ENCODE measurements at places on chromosomes 6 and 20. TPM values are rescaled to one million over a fixed set of nuclear protein-coding genes. Genes with fewer than 3 reads are reported as not detected.

GRCh38 chr20:10513061-10513460 is 78.0 kb downstream of the SLX4IP start:
- no peaks in the 10 kb centered on the region for H3K27me3 ChIP-seq
- H3K4me3 ChIP-seq = no peak overlapping the region
- no peak for DNase-seq
- peaks cover 37% of the 10 kb centered on the region for H3K4me1 ChIP-seq
- peak overlapping the region; percentile 12 for H3K27ac ChIP-seq

AKAP12 gene
- 5.0 TPM for total RNA-seq

- no peaks in the 10 kb centered on the region for H3K36me3 ChIP-seq
- no peak for DNase-seq
- H3K27me3 ChIP-seq = no peaks in the 10 kb centered on the region
These were observed 62.3 kb upstream of the TRAF3IP2 start for GRCh38 chr6:111667931-111668330.

DNA sequence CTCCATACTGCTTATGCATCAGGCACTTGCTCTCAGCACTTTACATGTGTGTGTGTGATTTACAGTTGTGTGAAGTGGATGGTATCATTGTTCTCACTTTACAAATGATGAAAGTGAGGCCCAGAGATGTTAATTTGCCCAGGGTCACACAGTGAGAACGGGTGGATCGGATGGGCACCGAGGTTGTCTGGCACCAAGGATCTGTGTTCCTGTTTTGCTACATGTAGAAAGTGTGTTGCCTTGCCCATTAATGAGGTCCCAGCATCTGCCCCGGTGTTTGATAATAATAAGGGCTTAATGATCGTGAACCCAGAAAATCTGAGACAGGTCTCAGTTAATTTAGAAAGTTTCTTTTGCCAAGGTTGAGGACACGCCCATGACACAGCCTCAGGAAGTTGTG is 216.1 kb upstream of the QKI start:
- no peaks in the 10 kb centered on the region for H3K4me1 ChIP-seq
- DNase-seq = no peak
- no peak overlapping the region for H3K27ac ChIP-seq
- H3K4me3 ChIP-seq = no peak overlapping the region
- no peaks in the 10 kb centered on the region for H3K36me3 ChIP-seq
- H3K27me3 ChIP-seq = no peaks in the 10 kb centered on the region

DNA sequence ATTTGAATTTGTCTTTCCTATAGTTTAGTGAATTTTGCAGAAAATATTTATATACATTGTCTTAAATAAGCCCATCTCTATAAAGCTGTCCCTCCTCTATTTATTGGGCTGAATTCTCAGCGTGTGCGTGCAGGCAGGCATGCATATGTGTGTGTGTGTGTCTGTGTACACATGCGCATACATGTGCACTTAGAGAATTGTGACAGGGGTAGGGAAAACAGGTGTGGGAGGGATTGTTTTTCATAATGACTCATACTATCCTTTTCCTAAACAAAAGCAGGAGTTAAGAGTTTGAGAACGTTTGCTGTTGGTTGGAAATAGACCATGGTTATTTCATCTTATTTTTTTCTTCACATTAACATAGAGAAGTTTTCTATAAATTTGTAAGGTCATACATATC is 43.4 kb upstream of the FABP7 start:
- no peak for DNase-seq
- H3K4me3 ChIP-seq = no peak overlapping the region
- H3K27ac ChIP-seq = peak overlapping the region; percentile 75
- no peaks in the 10 kb centered on the region for H3K27me3 ChIP-seq
- H3K36me3 ChIP-seq = no peaks in the 10 kb centered on the region

GRCh38 chr6:110181131-110182030 is 1.2 kb downstream of the CDC40 start:
- H3K27me3 ChIP-seq = no peaks in the 10 kb centered on the region
- no peak for DNase-seq
- H3K27ac ChIP-seq = no peak overlapping the region

DNA sequence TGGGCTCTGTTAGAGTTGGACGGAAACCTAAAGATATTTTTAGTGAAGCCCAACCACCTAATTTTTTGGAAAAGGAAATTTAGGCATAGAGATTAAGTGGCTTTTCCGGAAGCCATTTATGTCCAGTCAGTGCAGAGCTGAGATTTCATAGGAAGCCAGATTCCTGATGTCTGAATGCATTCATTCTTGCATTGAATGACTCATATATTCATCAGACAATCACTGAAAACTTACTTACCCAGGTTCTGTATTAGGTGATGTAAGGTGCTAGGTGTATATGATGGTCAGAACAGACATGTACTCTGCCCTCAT is 4.1 kb downstream of the SH3BGRL2 start:
- H3K36me3 ChIP-seq = no peaks in the 10 kb centered on the region
- H3K27ac ChIP-seq = no peak overlapping the region
- peaks cover 6% of the 10 kb centered on the region for H3K4me1 ChIP-seq
- no peaks in the 10 kb centered on the region for H3K27me3 ChIP-seq
- no peak overlapping the region for H3K4me3 ChIP-seq
- no peak for DNase-seq

Data from esophagus squamous epithelium (tissue), 5 donors.